ENCODE measurements at places on chromosomes 7 and 10.

GRCh38 chr10:93872375-93873158 is 21.2 kb upstream of the SLC35G1 start:
- DNase-seq: no peak

DNA sequence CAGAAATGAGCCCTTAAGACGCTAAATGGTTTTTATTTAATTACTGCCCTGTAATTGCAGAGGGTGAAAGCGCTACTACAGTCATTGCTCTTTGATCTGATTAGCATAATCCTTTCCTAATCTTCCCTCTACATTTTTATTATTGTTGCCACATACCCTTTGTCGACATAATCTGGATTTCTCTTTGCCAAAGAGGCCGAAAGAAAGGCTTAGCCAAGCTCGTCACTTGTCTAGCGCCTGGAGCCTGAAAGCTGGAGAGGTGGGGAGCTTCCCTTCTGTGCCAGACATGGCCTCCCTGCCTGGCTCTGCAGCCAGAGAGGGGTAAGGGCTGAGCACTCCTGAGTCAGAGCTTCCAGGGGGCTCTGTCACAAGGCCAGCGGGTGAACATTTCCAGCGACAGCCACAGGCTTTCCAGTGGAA is 145.9 kb downstream of the PRKAG2 start:
- DNase-seq: no peak

DNA sequence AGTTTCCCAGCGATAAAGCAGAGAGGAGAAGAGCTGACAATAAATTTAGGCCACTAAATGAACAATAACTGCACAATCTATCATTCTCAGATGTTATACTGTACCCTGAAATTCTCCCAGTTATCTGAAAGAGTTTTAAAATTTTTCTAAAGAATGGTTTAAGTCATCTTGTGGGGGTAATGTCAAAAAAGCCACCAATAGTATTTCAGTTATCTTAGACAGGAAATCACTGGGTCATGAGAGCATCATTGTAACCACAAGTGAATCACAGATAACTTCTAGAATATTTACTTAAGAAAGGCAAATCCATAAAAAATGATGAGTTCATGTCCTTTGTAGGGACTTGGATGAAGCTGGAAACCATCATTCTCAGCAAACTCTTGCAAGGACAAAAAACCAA is 147.1 kb downstream of the DNAJB9 start:
- DNase-seq: peak; percentile 0

DNA sequence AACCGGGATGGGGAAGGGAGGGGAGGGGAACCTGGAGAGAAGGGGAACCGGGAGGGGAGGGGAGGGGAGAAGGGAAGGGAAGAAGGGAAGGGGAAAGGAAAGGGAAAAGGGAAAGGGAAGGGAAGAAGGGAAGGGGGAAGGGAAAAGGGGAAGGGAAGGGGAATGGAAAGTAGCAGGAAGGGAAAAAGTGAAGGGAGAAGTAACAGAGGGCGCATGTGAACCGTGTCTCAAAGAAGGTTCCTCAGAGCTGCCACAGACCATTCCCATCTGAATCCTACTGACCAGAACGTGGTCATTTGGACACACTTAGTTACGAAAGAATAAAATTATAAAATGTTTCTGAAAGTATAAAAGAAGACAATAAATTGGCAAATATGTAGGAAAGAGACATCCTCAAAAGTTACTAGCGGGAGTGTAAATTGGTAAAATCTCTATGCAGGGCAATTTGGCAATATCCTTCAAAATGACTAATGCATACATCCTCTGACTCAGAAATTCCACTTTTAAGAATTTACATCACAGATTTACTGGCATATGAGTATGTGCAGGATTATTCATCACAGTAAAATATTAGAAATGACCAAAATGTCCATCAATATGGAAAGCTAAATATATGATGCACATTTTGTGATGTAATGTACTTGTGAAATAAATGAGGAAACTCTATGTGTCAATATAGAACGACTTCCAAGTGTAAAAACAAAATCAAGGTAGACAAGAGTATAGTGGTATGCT is 12.9 kb downstream of the C10orf67 start:
- DNase-seq: peak; percentile 47

- DNase-seq: no peak
Observed at GRCh38 chr7:75638594-75639070, 100.1 kb downstream of the HIP1 start.

Measured in HTR-8/SVneo (cell line).